ENCODE measurements at places on chromosomes 12 and 14.
A peak's percentile ranks its signal among the peaks of the same experiment; 100 is the strongest.

GRCh38 chr12:56518570-56518969 lies 3.0 kb upstream of the RBMS2 start:
- DNase-seq = no peak

DNA sequence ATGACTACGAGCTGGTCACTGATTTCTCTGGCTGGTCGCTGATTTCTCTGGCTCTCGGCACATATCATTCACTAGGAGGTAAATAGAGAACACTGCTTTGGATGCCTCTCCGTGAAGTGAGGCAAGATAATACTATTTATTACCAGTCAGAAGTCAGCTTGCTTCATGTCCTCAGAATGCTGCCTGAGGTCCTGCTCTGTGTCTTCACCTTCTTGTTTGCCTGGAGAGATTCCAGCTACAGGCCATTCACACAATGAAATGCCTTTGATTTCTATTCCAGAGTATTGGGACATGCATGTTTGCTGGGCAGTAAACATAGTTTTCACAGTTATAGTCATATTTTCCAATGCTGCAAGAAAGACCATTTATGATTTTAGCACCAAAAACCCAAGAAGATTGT lies 106.7 kb downstream of the AEBP2 start:
- DNase-seq = no peak

DNA sequence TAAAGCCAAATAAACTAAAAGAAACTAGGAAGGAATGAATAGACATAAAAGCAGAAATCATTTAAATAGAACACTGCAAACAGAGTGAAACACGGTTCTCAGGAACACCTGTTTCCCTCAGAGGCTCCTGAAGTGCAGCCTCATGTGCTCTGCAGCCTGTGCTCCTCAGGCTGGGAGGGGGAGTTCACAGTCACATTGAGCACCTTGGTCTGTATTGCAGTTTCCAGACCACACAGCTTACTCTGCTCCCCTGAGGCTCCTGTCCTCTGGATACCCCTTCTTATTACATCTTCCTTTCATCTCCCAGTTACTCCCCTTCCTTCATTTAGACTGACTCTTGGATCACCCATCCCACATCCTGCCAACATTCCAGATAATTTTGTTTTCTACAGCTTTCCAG lies 49.7 kb upstream of the DCD start:
- DNase-seq = no peak

DNA sequence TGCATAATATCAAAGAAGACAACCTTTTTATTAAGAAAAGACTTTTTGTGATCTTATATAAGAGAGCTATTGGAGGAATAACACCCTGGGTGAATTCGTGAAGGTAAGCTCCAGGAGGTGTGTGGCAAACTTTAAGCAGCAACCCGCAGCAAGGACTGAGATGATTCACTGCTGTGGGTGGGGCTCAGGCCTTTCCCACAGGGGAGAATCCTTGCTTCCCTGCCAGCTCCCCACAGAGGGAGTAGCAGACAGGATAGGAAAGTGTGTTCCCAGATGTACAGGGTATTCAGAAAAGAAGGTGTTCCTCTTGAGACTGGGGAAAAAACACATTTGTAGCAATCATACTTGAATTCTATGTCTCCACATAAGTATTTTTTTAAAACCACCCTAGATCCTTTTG lies 9.2 kb downstream of the NDUFA12 start:
- DNase-seq = no peak

DNA sequence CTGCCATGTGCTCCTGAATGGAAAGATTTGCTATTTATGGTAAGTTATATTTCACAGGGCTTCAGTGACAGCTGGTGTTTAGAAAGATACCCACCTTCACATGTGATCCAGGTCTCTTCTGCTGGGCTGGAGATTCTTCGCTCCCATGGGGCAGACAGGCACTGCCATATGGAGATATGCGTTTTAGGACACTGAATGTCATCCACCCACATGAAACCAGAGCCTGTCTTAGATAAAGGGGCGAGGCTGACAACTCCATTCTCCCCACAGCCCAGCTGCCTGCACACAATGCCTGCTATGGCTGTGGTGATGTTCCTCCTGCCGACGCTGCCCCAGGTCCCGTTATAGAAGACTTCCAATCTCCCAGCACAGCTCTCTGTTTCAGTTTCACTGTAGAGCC lies 69.4 kb downstream of the ACSM4 start:
- DNase-seq = no peak

GRCh38 chr12:42887657-42888056 lies 298.1 kb upstream of the PRICKLE1 start:
- no peak for DNase-seq

- DNase-seq = no peak
These were observed 76.9 kb upstream of the ANO4 start for GRCh38 chr12:100717733-100718067.

GRCh38 chr12:95802482-95803270 lies 12.1 kb upstream of the NTN4 start:
- DNase-seq = peak; percentile 75

DNA sequence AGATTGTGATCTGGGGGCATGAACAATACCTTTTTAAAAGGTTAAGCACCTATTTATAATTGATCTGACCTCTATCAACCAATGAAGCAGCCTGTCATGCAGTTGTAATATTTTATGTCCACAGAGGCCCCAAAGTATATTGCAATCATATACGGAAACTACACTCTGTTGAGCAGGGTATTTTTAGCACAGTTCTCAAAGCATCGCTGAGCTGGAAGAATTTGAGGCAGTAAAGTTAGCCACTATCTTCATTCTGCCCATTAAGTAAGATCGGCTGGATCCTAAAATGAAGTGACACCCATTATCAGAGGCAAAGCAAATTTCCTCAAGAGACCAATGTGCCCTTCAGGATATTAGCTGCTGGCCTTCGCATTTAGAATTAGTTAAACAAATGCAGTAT lies 47.7 kb upstream of the GRIP1 start:
- no peak for DNase-seq

DNA sequence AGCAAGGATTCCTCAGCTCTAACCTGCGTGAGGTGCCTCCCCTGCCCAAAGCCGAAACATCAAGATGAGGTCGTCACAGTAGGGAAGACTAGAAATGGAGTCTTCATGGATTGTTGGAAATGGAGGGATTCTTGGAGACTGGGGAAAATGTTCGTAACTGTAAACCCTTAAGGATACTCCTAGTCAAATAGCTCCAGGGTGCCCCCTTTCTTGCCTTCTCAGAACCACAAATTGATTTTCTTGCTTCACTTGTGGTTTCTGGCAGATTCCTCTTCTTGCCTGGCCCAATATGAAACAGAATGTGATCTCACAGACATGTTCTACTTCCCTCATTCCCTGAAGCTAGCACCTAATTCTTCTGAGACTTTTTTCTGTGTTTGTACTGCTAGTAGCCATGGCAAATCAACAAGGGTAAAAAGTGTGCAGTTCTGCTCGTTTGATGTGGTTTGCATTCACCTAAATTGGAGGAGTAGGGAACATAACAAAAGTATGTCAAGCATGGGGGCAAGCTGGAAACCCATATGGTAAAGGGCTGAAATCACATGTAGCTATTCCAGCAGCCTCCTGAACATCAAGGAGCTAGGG lies 332.0 kb downstream of the PAWR start:
- DNase-seq = no peak

DNA sequence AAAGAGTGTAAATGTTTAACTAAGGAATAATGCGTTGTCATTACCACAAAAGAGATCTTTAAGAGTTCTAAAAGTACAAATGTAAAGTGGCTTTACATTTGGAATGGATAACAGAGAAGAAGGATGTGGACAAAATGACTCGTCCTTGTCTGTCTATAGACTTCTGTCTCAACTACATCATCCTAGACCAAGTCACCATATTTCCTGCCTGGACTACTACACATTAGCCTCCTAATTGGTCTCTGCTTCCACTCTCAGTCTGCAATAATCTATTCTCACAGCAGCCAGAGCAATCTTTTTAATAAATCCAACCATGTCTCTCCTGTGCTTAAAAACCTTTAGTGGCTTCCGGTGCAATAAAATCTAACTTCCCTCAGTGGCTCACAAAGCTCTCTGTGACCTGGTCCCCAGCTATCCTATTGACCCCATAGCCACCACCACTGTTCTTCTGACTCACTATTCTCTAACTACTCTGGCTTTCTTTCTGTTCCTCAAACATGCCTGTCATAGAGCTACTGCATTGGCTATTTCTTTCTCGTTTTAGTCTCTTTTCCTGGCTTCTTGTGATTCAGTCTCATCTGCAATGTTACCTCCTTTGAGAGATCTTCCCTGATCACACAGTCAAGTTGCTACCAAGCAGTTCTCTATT lies 91.1 kb downstream of the MYF5 start:
- no peak for DNase-seq

GRCh38 chr12:128864516-128865186 lies 11.4 kb downstream of the GLT1D1 start:
- no peak for DNase-seq

- DNase-seq = no peak
These were observed at the start of gene GPR84 for GRCh38 chr12:54364413-54364812. Gene GPR84 (minus strand): TSS chr12:54364486. CDS start chr12:54363851, 635 bp downstream.

- DNase-seq = no peak
These were observed 431.2 kb upstream of the FBXO33 start for GRCh38 chr14:39863441-39863840.

- peak; percentile 75 for DNase-seq
These were observed 15.8 kb downstream of the CD9 start for GRCh38 chr12:6215932-6216494.

DNA sequence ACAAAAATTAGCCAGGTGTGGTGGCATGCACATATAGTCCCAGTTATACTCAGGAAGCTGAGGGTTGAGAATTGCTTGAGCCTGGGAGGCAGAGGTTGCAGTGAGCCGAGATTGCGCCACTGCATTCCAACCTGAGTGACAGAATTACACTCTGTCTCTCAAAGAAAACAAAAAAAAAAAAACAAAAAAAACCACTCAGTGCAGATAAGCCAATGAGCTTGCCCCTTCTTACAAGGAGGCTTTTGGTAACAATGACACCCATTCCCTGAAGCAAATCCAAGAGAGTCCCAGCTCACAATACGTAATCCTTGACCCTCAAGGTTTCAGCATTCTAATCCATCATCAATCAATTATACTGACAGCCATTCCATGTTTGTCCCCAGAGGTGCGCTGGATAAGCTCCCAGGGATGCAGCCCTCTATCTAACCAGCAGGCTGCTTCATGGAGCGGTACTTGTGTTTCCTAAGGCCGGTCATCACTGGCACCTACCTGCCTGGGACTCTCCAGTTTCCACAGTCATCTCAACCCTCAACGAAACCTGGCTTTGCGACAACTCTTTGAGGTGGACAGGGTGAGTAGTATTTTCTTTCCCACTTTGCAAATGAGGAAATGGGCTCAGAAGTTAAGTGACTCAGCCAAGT lies 12.4 kb downstream of the GCN1 start:
- no peak for DNase-seq

DNA sequence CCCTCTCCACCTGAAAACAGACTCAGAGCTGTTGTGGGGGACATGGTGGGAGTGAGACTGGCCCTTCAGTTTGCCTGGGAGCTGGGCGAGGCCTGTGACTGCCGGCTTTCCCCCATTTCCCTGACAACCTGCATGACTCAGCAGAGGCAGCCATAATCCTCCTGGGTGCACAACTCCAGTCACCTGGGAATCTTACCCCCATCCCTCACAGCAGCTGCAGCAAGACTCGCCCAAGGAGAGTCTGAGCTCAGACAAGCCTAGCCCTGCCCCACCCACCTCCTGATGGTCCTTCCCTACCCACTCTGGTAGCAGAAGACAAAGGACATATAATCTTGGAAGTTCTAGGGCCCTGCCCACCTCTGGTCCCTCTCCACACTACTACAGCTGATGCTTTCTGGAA lies 207.3 kb upstream of the ARID2 start:
- DNase-seq = no peak

GRCh38 chr12:131194166-131194565 lies 240.5 kb downstream of the ADGRD1 start:
- no peak for DNase-seq

- DNase-seq = no peak
These were observed 25.0 kb downstream of the DACT1 start for GRCh38 chr14:58662759-58663158.

- no peak for DNase-seq
These were observed 346.2 kb upstream of the FAR2 start for GRCh38 chr12:28802706-28803438.
